ENCODE measurements at places on chromosomes 5 and 9.

DNA sequence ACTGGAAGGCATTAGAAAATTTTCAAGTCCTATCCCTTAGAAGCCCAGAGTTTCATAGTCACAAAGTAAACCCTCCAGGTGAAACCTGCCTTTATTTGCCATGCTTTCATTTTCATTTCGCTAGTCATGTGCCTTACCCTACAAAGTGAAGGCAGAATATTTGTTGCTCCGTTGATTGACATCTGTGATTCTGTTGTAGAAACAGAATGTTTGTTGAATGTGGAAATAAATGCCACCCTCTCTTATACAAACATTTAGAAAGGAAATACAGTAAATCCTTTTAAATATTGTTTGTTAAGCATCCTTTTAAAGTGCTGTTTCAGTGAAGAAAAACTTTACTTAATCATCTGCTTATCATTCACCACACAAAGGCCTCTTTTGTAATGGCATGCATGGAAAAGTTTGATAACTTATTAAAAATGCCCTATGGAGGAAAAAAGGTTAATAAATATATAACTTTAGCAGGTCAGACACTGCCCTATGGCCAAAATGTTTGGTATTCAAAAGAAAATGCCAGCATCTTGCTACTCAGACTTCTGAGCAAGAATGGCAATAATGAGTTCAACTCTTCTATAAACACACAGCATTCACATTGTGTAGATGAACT, 34.3 kb upstream of the CAST start:
- DNase-seq, result no peak

GRCh38 chr9:257957-258356, 43.3 kb downstream of the DOCK8 start:
- no peak for DNase-seq

- no peak for DNase-seq
Observed at GRCh38 chr9:76996700-76997099, 22.8 kb upstream of the FOXB2 start.

DNA sequence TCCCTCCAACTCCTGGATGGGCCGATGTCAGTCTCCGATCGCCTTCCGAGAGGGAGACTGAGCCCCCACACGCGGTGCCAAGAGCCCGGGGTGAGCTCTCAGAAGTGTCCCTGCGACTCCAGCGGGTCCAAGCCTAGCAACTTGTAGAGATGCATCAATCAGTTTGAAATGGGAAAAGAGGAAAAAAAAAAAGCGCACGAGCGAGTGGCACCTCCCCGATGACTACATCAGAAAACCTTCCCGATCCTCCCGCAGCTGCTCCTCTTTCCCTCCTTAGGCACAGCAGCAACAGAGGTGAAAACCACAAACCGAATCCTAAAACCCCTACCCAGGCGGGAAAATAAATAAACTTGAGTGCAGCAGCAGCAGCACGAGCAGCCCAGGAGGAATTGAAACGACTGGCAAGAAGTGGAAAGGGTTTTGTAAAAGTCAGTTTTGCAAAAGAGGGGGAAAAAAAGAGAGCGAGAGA, 1.0 kb upstream of the EFNA5 start:
- DNase-seq, result no peak

GRCh38 chr5:96703384-96703920, 41.3 kb downstream of the CAST start:
- peak; percentile 80 for DNase-seq

DNA sequence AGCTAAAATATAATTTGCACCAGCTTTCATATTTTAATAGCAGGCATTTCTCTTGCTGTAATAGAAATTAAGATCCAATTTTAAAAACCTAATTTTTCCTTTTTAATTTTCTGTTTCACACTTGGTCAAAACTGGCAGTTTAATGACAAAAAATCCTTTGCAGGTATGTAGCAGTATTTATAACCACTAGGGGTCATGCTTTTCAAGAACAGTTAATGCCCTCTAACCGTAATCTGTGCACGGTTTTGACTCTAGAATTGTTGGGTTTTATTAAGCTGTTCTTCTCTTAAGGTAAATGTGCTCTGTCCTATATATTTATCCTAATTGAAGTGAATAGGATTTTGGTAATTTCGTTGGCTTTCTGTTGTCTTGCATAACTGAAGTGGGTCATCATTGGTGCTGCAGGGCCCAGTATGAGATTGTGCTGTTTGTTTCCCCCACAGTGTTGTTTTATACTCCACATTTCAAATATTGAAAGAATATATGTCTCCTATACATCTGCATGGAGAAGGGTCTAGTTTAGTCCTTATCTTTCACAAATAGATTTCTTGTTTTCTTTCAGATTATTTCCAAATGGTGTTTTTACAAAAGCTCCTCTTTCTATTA, 107.4 kb downstream of the SCAMP1 start:
- no peak for DNase-seq

- no peak for DNase-seq
Observed at GRCh38 chr5:98231089-98231488, 542.4 kb upstream of the RGMB start.
